ENCODE measurements at places on chromosomes 2 and 18.
A peak's percentile ranks its signal among the peaks of the same experiment; 100 is the strongest.

DNA sequence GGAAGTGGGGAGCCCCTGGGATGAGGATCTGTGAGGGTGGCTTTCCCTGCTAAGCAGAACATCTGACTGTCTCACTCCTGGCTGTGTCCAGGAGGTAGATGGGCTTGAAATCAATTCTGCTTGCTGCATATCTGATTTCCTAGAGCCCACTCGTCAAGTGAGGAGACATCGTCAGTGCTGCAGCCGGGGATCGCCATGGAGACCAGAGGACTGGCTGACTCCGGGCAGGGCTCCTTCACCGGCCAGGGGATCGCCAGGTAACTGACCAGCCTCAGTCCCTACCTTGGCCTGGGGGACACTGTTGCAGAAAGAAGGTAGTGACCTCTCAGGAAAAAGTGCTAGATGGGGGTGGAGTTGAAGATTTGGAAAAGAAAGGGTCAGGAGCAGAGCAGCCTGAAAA lies 31.3 kb downstream of the CNGA3 start:
- no peak overlapping the region for H3K27ac ChIP-seq
- no peak for DNase-seq
- H3K27me3 ChIP-seq, result peaks cover 100% of the 10 kb centered on the region
- no peak overlapping the region for H3K4me3 ChIP-seq

DNA sequence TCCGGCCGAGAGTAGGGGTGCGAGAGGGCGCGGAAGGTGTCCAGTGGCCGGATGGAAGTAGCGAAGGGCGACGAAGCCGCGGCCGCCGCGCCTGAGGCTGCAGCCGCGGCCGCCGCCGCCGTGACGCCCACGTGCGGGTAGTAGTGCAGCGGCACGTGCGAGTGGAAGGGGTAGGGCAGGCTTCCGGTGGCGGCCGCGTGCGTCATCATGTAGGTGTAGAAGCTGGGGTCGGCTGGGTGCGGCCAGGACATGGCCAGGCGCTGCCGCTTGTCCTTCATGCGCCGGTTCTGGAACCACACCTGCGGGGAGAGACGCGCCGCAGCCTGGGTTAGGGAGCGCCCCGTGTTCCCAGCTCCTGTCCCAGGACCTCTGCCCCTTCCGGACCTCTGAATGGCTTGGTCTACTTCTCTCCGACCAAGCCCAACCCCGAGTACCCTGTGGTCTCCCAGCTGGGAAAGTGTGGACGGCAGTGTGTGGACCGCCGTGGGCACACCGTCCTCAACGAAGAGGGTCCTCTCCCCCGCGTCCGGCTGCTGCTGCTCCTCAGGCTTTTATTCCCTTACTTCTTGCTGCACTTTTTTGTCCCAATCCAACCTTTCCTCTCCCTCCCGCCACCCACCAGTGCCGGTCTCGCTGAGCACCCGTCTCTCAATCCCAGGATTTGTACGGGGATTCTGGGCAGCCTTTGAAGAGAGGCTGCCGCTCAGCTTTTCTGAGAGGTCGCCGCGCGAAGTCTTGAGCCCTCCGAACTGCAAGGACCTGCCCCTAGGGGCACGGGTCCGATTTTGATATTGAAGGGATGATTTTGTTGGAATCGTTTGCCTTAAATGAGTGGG lies 3.0 kb downstream of the EVX2 start:
- H3K36me3 ChIP-seq, result peaks cover 15% of the 10 kb centered on the region
- H3K27me3 ChIP-seq, result peaks cover 27% of the 10 kb centered on the region
- H3K4me3 ChIP-seq, result peak overlapping the region; percentile 86
- H3K27ac ChIP-seq, result no peak overlapping the region
- peaks cover 8% of the 10 kb centered on the region for H3K4me1 ChIP-seq

- H3K4me1 ChIP-seq, result peaks cover 17% of the 10 kb centered on the region
- no peaks in the 10 kb centered on the region for H3K27me3 ChIP-seq
- H3K27ac ChIP-seq, result no peak overlapping the region
- DNase-seq, result no peak
- H3K36me3 ChIP-seq, result peaks cover 5% of the 10 kb centered on the region
Measured at GRCh38 chr2:13649918-13650317, 933.2 kb downstream of the TRIB2 start.

GRCh38 chr2:6958616-6959235 lies 41.5 kb downstream of the RNF144A start:
- DNase-seq, result no peak
- no peak overlapping the region for H3K27ac ChIP-seq
- no peaks in the 10 kb centered on the region for H3K36me3 ChIP-seq
- H3K27me3 ChIP-seq, result no peaks in the 10 kb centered on the region
- H3K4me1 ChIP-seq, result no peaks in the 10 kb centered on the region

- no peak overlapping the region for H3K27ac ChIP-seq
- H3K4me1 ChIP-seq, result peaks cover 27% of the 10 kb centered on the region
- no peaks in the 10 kb centered on the region for H3K27me3 ChIP-seq
- H3K36me3 ChIP-seq, result no peaks in the 10 kb centered on the region
- no peak overlapping the region for H3K4me3 ChIP-seq
Measured at GRCh38 chr2:168559187-168559586, 103.1 kb downstream of the CERS6 start.

GRCh38 chr2:160696087-160696452 lies 202.5 kb upstream of the RBMS1 start:
- no peaks in the 10 kb centered on the region for H3K4me1 ChIP-seq
- H3K36me3 ChIP-seq, result no peaks in the 10 kb centered on the region
- no peak overlapping the region for H3K4me3 ChIP-seq
- H3K27ac ChIP-seq, result no peak overlapping the region
- no peaks in the 10 kb centered on the region for H3K27me3 ChIP-seq
- no peak for DNase-seq

- no peaks in the 10 kb centered on the region for H3K27me3 ChIP-seq
- DNase-seq, result no peak
- H3K4me3 ChIP-seq, result no peak overlapping the region
- no peaks in the 10 kb centered on the region for H3K4me1 ChIP-seq
Measured at GRCh38 chr18:79738581-79739439, 58.9 kb upstream of the KCNG2 start.

DNA sequence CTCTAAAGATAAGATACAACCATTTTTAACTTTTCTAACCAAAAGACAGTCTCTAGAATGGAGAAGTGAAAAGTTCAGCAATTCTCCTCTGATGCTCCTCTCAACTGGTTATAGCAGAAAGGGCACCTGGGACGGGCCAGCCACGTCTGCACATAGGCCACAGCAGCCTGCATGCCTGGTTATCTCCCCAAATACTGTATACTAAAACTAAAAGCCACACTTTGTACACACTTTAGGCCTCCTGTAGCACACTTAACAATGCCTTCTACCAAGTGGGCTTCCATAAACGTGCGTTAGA lies 179.1 kb downstream of the ANKRD44 start:
- H3K36me3 ChIP-seq, result no peaks in the 10 kb centered on the region
- H3K27me3 ChIP-seq, result no peaks in the 10 kb centered on the region
- H3K27ac ChIP-seq, result no peak overlapping the region
- H3K4me1 ChIP-seq, result no peaks in the 10 kb centered on the region
- no peak for DNase-seq
- H3K4me3 ChIP-seq, result no peak overlapping the region

- H3K36me3 ChIP-seq, result peaks cover 6% of the 10 kb centered on the region
- H3K27ac ChIP-seq, result no peak overlapping the region
- no peak overlapping the region for H3K4me3 ChIP-seq
- DNase-seq, result no peak
- H3K27me3 ChIP-seq, result no peaks in the 10 kb centered on the region
- peaks cover 86% of the 10 kb centered on the region for H3K4me1 ChIP-seq
Measured at GRCh38 chr2:31129375-31130171, 8.7 kb downstream of the GALNT14 start.

DNA sequence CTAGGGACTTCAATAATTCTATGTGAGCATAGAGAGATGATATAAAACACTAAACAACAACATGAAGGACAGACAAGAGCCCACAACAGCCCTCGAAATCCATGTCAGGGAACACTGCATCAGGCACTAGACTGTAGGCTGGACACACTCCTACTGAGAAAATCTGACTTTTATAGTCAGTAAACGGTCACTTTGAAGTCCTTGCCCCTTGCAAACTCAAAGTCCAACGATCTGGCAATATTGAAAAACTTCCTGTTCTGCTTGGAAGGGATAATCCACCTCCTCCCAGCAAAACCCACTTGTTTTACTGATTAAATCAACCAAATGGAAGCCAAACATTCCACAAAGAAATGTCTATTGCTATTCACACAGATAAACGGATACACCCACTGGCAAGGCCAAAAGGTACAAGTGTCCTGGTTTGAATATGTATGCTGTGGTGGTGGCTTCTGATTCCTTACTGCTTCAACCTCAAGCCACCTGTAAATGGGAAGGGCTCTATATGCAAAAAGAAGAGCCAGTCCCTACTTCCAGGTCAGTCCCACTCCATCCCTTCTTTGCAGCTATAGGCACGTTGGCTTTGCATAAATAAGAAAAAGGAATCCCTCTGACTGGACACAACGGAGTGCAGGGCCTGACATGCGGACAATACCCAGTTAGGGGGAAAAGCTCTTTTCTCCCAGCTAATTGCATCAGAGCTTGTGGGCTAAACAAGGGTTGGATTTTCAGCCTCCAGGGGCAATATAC lies 56.6 kb downstream of the STK39 start:
- peaks cover 31% of the 10 kb centered on the region for H3K36me3 ChIP-seq
- DNase-seq, result no peak
- H3K27me3 ChIP-seq, result no peaks in the 10 kb centered on the region
- H3K4me1 ChIP-seq, result peaks cover 80% of the 10 kb centered on the region
- H3K4me3 ChIP-seq, result peak overlapping the region; percentile 15

- H3K36me3 ChIP-seq, result peaks cover 4% of the 10 kb centered on the region
- no peak for DNase-seq
- H3K27ac ChIP-seq, result no peak overlapping the region
- H3K27me3 ChIP-seq, result no peaks in the 10 kb centered on the region
Measured at GRCh38 chr2:230541934-230542380, 126.0 kb downstream of the SP100 start.

GRCh38 chr2:99425022-99425421 lies 64.8 kb downstream of the REV1 start:
- no peak overlapping the region for H3K4me3 ChIP-seq
- H3K27me3 ChIP-seq, result no peaks in the 10 kb centered on the region
- no peak overlapping the region for H3K27ac ChIP-seq
- H3K36me3 ChIP-seq, result peaks cover 26% of the 10 kb centered on the region
- no peak for DNase-seq

DNA sequence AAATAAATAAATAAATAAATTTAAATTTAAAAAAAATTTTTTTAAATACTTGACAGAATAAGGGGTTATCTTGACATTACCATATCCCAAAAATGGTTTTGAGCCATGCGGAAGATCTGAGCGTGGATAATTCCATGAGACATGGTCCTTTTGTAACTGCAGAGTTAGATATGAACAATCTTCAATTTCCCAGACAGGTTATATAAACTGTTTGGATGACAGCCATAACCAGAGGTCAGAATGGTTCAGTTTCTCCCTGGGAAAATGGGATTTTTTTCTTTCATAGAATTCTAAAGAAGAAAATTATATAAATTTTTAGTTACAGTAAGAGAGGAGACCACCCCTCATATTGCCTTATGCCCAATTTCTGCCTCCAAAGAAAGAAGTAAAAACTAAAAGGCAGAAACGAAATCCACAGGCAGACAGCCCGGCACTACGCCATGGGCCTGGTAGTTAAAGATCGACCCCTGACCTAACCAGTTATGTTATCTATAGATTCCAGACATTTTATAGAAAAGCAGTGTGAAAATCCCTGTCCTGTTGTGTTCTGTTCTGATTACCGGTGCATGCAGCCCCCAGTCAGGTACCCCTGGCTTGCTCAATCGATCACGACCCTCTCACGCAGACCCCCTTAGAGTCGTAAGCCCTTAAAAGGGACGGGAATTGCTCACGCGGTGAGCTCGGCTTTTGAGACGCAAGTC lies 3.0 kb downstream of the GALM start:
- peaks cover 11% of the 10 kb centered on the region for H3K4me1 ChIP-seq
- no peaks in the 10 kb centered on the region for H3K27me3 ChIP-seq
- no peak overlapping the region for H3K27ac ChIP-seq
- H3K36me3 ChIP-seq, result peaks cover 10% of the 10 kb centered on the region
- H3K4me3 ChIP-seq, result no peak overlapping the region

- no peaks in the 10 kb centered on the region for H3K27me3 ChIP-seq
- peak within 1 kb of the TSS; percentile 96 for H3K27ac ChIP-seq
- peak within 1 kb of the TSS; percentile 81 for H3K4me3 ChIP-seq
- H3K4me1 ChIP-seq, result peaks cover 19% of the 10 kb centered on the region
Measured at GRCh38 chr2:152175368-152176112, at the start of gene STAM2. Gene STAM2 (minus strand): TSS chr2:152175763. CDS start chr2:152175642, 121 bp downstream.

GRCh38 chr2:168974428-168974827 lies 56.7 kb downstream of the ABCB11 start:
- peaks cover 31% of the 10 kb centered on the region for H3K4me1 ChIP-seq
- H3K27me3 ChIP-seq, result no peaks in the 10 kb centered on the region
- no peak for DNase-seq

GRCh38 chr2:9914384-9915065 lies 37.0 kb upstream of the GRHL1 start:
- H3K27me3 ChIP-seq, result no peaks in the 10 kb centered on the region
- peak overlapping the region; percentile 48 for H3K27ac ChIP-seq
- DNase-seq, result peak; percentile 75

DNA sequence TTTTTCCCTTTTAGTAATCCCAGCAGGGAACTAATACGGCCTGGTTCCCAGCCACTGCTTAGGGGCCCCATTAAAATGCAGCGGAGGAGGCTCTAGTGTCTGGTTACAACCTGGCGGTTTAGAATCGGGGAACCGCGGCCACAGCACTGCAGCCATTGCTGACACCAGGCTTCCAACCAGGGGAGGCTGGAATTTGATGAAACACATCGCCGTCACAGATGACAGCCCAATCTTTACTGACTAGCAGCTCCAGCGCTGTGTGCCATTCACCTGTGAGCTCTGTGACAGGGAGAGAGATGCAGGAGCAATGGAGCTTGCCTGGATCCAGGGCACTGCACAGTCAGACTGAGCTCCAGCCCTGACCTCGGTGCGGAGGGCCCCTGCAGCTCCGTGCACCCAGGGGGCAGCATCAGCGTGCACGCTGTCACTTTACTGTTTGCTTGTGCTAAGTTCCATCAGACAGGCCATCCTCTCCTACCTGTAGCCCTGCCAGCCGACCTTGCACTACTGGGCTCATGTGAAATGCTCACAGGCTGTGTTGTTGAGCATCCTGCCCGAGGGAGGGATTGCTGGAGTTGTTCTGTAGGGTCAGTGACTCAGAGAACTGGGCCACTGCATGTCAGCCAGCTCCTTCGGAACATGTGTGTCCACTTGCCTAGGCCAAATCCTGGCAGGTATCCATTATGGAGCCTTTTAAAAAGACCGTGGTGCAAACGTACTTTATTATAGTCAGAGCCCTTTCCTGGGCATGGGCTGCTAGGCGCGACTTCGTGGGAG lies 203.5 kb downstream of the SEPTIN10 start:
- no peaks in the 10 kb centered on the region for H3K36me3 ChIP-seq
- H3K4me1 ChIP-seq, result no peaks in the 10 kb centered on the region
- DNase-seq, result no peak
- no peak overlapping the region for H3K27ac ChIP-seq
- peaks cover 81% of the 10 kb centered on the region for H3K27me3 ChIP-seq
- H3K4me3 ChIP-seq, result no peak overlapping the region

DNA sequence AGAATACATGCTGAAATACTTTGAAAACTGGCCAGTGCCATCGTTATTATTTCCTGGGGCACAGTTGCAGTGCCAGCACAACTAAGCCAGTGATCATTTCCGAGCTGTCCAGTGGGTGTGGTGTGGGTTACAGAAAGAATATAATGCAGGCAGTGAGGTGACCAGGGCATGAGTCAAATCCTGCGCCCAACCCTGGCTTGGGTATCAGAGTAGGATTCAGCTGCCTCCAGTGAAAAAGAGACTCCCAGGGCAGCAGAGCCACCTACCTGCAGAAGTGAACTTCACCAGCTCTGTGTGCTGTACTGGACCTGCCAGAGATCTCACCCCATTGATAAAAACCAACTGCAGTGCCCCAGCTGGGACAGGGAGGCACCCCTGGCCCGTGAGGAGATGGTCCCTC lies 18.0 kb downstream of the SLC9A2 start:
- no peak overlapping the region for H3K4me3 ChIP-seq
- H3K36me3 ChIP-seq, result no peaks in the 10 kb centered on the region
- peaks cover 29% of the 10 kb centered on the region for H3K4me1 ChIP-seq
- H3K27me3 ChIP-seq, result no peaks in the 10 kb centered on the region
- no peak for DNase-seq

Measured in Calu3 (cell line).